ENCODE measurements at places on chromosomes 1 and 21.

GRCh38 chr21:27476696-27477095, 509.8 kb upstream of the ADAMTS5 start:
- DNase-seq = no peak

DNA sequence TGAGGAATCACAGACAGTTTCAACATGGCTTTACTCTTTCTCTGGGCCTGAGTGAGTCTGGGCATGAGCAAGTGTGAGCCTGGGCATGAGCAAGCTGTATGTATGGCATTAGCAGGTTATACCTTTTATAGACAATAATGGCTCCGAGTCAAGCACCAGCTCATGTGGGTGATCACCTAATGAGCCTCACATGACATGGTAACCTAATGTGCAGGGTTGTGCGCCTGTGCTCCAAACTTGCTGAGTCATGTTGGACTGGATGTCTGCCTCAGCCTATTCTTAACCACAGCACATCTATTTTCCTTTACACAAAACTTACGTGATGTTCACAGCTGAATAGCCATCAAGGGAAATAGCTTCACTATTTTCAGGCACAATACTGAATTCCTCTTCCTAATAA, 236.2 kb upstream of the NRIP1 start:
- no peak for DNase-seq

DNA sequence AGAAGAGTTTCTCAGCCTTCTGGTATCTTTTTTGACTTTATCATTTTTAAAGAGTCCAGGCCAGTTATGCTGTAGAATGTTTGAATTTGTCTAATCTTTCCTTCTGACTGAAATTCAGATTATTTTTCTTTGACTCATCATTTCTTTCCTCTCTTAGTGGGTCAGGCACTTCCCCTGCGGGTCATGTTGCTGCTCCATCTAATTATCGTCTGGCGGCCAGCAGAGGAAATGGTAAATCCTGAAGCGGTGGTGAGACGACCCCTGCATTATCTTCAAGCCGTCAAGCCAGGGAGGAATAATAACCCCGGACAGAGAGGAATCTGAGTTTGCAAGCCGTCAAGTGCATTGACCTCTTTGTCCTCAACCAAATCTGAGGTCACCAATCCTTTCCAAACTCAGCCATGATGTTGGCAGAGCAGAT, 102.1 kb downstream of the ADSS2 start:
- no peak for DNase-seq

DNA sequence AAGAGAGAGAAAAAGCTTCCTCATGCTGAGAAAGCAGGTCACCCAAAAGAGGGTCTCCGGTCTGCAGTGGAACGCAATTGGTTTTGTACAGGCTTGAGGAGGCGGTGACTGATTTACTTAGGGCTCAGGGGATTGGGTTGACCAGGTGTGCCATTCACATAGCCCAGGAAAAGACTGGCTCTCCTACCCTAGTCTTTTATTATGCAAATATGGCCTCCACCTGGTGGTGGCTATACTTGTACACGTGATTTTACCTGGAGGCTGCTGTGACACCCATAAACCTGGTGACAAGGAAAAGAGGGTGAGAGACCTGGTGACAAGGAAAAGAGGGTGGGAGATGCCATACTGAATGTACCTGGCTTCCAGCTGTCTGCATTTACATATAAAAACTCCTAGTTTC, 49.9 kb downstream of the DNTTIP2 start:
- DNase-seq = no peak

DNA sequence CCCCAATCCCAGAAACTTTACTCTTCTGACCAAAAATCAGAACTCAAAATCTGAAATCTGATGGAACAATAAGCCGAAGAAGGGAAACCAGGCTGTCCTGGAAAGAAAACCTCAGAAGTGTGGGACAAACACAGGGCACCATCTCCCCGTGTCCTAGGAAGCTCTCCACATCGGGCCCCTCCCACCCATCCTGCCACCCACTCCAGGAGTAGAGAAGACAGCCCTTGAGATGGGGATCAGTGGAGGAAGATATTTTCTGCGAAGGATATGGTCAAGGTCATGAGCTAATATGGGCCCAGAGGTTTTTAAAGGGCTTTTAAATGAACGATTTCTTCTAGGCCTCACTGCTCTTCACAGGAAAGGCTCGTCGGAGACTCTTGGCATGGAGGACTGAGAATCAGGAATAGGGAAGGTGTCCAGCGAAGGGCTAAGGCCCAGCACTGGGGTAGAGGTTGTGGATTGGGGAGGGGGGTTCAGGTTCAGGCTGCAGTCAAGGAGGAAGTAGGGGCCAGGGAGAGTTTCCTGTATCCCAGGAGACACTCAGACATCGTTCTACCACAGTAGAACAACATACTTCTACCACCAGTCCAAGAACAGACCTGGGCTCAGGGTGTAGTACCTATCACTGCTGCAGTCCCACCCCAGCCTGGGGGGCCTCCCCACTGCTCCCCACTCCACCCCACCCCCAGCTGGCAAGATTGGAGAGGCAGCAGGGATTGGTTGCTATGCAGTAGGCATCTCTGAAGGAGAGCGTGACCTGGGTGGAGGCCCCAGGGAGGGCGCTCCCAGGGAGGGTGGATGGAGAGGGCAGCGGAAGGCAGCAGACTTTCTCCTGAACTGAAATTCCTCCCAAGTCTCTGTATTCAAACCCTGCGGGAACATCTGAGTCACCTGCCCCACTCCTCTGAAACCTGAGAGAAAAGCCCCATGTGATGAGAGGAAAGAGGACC, 1.2 kb upstream of the S100A5 start:
- no peak for DNase-seq

DNA sequence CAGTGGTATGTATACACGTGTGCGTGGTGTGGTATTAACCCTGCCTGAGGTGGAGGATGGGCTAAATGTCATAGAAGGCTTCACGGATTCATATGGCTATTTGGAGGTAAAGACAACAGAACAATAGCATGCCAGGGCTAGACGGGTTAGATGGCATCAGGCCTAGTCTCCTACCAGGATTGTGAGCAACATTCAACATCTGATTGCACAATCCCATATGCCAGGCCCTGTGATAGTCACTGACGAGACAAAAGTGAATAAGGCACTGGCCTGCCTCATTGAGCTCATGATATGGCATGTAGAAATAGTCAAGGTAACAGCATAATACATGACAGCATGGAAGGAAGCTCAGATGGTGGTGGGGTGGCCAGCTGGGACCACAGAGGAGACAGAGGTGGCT, 167.1 kb upstream of the BEND5 start:
- no peak for DNase-seq

GRCh38 chr1:234409328-234409727, 36.1 kb downstream of the COA6 start:
- DNase-seq = no peak
